NCI-H1105 (cell line): ENCODE measurements at places on chromosomes 7 and 10.

- DNase-seq, result no peak
These were observed 39.4 kb upstream of the PHF14 start for GRCh38 chr7:10934292-10934691.

DNA sequence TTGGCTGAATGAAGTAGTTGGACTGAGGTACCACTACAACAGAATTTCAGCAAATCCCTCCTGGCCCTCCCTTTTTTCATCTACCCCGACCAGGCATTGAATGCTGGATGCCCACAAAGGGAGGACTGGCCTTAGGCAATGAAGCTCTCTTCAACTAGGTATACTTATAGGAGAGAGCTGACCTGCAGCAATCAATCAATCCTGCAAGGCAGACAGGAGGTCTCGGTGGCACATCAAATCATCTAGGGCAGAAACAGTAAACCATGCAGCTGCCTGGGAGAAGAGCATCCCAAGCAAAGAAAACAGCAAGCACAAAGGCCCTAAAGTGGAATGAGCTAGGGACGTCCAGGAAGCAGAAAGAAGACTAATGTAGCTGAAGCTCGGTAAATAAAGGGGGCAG, 2.4 kb upstream of the ABRAXAS2 start:
- no peak for DNase-seq

DNA sequence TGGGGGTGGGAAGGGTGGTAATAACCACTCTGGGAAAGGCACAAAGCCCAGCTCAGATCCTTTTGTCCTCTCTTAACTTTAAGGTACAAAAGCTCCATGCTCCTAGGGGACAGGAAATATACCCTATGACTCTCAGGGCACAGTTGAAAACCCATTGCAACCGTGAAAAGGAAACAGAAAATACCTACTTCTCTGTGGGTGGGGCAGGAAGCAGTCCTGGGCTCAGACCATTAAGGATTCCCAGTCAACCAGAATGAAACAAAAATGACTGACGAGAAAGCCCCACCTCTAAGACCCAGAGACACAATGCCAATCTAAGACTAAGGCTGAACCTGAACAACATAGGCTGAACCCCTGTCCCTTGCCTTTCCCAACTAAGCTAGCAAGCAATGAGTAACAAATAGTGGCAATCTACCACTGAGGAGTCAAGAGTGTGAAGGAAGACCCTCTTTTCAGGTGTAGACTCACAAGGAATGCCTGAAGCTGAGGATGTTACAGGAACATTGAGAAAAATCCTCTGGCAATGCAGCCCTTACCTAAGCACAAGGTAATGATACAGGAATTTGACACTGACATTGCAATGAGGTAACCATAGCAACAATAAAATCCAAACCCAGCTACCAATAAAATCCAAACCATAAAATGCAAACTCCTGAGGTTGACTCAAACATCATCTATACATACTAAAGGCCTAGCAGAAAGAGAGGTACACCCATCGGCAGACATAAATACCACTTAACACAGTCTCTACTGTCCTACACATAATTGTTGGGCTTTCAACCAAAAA, 380.1 kb downstream of the HPSE2 start:
- DNase-seq, result no peak

DNA sequence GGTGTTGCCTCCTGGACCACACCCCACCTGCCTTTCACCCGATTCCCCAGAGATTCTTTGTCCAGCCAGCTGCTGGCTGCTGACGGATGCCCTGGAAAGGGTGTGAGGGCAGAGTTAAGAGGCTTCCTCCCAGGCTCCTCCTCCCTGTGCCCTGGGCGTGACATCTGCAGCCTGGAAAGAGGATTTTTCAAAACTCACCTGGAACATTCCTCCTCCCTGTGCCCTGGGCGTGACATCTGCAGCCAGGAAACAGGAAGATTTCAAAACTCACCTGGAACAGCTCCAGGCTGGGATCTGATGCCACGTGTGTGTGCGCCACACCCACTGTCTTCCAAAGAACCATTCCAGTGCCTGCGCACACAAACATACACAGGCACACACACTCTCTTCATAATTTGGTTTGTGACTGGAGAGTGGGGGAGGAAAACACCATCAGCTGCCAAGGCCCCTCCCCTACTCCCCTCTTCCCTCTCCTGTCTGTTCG, 5.2 kb downstream of the MARVELD1 start:
- DNase-seq, result peak; percentile 73

- no peak for DNase-seq
These were observed 62.9 kb upstream of the MXI1 start for GRCh38 chr10:110144507-110144906.

DNA sequence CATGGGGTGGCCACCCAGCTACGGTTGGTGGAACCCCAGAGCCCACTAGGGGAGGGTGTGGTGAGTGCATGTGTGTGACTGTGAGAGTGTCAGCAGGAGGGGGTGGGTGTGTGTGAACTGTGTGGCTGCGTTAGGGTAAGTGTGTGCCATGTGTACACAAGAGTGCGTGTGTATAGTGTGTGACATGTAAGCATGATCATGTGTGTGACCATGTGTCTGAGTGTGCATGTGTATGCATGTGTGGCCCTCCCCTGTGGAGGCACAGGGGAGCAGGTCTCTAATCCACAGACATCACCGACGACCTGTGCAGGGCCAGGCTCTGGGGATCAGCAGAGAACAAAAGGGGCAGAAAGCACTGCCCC, 3.5 kb upstream of the CFAP46 start:
- DNase-seq, result no peak

DNA sequence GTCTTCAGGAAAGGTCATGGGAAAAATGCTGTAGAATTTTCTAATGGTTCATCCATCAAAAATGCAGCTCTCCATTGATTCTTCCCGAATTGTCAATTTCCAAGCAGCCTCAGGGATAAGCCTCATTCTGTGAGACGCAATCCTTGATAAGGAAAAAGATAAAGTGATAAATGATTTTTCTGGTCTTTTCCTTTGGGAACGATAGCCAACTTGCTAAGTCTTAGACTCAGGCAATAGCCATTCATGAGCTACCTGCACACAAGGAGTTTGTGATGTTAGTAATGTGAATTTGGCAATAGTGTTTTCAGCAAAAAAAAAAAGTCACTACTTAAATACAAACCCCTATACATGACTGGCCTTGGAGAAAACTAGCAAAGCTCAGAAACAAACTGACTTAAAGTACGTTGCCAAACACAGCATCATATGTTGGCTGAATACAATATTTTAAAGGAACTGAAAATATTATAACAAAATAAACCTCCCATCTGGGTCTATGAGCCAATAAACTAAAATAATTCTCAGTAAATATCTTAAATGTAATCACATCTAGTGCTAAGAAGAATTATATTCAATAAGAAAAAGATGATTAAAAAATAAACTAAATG, 75.5 kb downstream of the KLF6 start:
- DNase-seq, result no peak

- no peak for DNase-seq
These were observed 176.4 kb downstream of the ELFN1 start for GRCh38 chr7:1846331-1847065.

DNA sequence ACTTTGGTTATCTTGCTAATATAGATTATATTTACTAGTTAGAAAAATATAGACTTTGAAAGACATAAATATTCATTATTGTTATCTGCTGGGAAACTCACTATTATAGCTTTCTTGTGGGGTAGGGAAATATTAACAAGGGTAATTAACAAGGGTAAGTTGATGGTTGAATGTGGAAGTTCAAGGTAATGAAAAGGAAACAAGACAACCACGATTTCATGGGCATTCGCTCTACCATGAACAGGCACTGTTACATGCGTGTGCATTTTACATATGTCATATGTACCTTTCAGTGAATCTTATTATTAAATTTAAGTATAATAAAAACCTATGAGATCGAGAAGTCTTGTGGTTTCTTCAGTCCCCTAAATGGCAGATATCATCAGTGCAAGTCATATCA, 251.0 kb upstream of the IMMP2L start:
- DNase-seq, result no peak

- DNase-seq, result no peak
These were observed 40.6 kb upstream of the NPFFR1 start for GRCh38 chr10:70324339-70324861.

DNA sequence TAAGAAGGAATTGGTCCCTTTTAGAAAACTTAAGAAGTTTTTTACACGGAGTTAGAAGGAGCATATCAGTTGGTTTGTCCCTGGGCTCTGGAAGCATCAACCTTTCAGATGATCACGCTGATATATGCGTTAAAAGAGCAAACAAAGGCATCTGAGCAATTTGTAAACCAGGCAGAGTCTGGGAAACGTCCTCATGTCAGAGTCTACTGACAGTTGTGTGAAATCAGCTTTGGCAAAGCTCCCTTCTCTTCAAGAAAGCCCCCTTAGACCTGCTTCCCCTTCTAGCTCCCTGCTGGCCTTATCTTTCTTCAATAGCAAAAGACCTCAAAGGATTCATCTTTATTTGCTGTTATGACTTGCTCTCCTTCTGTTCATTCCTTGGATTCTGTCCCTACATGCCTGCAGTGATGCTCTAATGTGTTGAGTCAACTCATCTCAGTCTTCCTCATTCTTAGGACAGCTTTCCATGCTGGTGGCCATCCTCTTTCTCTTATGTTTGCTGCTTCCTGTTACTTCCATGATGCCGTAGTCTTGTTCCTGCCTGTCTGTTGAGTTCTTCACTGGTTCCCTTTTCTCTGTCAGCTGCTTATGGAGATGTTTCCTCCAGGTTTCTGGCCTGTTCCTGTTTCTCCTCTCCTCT, 106.5 kb upstream of the BMPER start:
- no peak for DNase-seq

GRCh38 chr10:54124209-54124885, 676.7 kb downstream of the PCDH15 start:
- DNase-seq, result no peak

GRCh38 chr7:15204421-15204820, 301.9 kb upstream of the DGKB start:
- DNase-seq, result no peak

GRCh38 chr7:145036604-145037405, 201.0 kb upstream of the TPK1 start:
- DNase-seq, result peak; percentile 35

DNA sequence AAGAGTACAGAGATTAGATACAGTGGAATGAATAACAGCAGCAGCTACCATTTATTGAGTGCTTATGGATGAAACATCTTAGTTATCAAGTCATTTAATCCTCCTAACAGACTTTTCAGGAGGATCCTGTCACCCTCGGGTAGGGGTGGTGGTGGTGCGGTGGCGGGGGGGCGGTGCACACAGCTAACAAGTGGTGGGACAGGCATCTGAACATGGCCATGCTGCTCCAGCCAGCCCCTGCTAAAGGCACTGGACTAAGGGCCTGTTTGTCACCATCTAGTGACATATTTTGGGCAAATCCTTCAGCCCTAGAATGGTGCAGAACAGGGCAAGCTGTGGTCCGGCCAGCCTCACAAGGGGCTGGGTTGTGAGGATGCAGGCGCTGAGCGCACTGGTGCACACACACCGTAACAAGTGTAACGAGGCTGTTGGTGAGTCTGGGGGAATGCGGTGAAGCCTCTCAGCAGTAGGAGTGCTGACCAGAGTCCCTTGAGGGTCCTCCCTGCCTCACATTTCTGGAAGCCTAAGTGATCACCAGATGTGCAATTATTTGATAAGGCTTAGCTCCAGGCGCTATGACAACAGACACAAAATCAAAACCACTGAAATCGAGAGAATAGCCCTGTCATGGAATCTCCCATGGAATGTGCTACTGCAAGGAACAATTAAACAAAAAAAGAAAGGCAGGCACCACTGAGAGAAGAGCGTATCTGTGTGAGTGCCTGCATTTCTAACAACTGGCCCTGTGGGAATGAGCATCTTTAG, 102.2 kb downstream of the RNF216 start:
- no peak for DNase-seq

DNA sequence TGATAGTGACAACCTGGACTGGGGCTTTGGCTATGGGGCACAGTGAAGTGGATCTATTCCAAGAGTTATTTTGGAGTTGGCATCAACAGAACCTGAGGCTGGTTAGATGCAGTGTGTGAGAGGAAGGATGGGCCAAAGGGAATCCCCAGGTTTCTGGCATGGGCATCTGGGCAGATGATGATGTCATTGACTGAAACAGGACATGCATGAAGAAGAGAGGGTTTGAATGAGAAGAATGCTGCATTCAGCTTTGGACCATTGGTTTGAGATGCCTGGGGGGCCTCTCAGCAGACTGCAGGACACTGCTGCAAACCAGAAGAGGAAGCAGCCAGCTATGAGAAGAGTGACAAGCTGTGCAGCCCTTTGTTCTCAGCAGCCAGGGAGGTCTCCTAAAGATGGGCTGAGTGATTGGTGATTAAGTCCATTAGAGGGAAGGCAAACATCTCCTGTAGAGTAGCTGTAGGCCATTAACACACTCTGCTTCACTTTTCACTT, 23.1 kb upstream of the PIK3CG start:
- DNase-seq, result no peak

- no peak for DNase-seq
These were observed 81.6 kb downstream of the DNAJB6 start for GRCh38 chr7:157418204-157419034.

- no peak for DNase-seq
These were observed 24.3 kb downstream of the PRLHR start for GRCh38 chr10:118571123-118571522.

- DNase-seq, result no peak
These were observed 234.0 kb downstream of the SNX10 start for GRCh38 chr7:26525398-26526264.

DNA sequence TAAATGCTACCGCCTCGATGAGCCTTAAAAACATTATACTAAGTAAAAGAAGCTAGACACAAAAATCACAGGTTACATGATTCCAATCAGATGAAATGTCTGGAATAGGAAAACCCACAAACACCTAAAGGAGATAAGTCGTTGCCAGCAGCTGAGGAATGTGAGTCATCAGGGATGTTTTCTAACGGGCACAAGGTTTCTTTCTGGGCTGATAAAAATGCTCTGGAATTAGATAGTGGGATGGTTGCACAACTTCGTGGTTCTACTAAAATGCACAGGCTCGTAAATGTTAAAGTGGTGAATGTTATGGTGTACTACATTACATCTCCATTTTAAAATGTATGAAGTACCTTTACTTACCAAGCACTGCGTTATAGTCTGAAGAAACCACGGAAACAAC, 9.7 kb downstream of the ABLIM1 start:
- no peak for DNase-seq

- DNase-seq, result no peak
These were observed 80.1 kb downstream of the TCERG1L start for GRCh38 chr10:131231323-131231964.

DNA sequence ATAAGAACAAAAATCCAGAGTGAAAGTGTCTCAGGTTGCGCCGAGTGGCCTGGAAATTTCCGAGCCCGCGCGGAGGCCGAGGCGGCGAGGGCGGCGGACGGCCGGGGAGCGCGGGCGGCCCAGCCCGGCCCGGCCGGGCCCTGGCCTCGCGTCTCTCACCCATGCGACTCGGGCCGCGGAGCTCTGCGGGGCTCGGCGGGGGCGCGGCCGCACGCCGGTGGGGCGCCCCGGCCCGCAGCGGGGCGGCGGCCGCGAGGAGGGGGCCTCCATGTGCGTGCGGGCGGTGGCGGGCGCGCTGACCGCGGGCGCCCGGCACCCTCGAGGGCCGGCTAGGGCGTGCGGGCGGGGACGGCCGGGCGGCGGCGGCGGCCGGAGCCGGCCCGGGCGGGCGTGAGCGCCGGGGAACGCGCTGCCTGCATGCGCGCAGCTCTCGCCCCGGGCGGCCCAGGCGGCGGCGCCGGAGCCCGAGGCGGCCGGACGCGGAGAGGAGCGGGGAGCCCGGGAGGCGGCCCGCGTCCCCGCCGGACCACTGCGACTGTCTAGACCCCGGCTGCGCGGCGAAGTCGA, 302 bp upstream of the EN2 start:
- DNase-seq, result no peak

GRCh38 chr10:29746080-29746797, 111.5 kb upstream of the SVIL start:
- no peak for DNase-seq
